Aorta (tissue), 5 donors: ENCODE measurements at places on chromosomes 4 and X. TPM values are rescaled to one million over a fixed set of nuclear protein-coding genes. Genes with fewer than 3 reads are reported as not detected.

DNA sequence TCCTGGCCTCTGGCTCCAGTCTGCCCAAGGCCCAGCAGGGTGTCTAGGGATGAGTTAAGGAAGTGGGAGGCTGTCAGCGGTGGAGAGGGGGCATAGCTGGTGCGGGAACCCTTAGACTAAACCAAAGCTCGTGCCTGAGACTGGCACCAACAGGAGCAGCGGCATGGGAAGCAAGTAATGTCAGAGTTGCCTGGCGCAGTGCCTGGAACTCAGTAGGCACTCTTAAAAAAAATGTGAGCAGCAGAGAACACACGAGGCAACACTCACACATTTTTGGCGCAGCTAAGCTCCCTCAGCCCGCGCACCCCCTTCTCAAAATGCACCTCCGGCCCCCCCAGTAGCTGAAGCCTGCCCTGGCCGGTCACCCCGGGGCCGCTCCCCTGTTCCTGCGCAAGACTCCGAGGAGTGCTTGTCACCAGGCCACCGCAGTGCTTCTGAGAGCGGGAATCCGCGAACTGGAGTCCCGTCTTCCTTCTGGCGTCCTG is 583 bp downstream of the GABRE start:
- peak; percentile 50 for DNase-seq

- DNase-seq: peak; percentile 88
Measured at GRCh38 chr4:337932-338758, 531 bp downstream of the ZNF141 start.

- DNase-seq: no peak
Measured at GRCh38 chrX:72430405-72430968, 124.8 kb upstream of the CITED1 start.

GRCh38 chr4:126750723-126751122 is 882.0 kb upstream of the INTU start:
- DNase-seq: no peak

- DNase-seq: peak; percentile 76
Measured at GRCh38 chr4:3199653-3200422, 49.1 kb upstream of the MSANTD1 start.

DNA sequence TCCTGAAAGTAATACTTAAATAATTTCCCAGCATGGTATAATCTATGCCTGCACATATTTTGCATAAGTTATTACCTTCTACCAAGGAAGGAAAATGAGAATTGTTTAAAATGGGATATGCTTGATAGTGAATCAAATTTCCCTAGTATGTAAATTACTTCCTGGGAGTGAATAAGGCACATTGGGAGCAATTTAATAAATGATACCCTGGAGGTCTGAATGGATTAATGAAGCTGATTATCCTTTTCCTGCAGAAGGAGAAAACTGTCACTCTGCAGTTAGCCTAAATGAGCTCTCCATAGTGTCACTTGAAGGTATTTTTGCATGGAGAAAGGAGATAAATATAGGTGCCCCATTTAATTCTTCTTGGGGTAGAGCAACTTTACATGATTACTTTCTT is 2212.0 kb downstream of the PCDH7 start:
- DNase-seq: no peak

DNA sequence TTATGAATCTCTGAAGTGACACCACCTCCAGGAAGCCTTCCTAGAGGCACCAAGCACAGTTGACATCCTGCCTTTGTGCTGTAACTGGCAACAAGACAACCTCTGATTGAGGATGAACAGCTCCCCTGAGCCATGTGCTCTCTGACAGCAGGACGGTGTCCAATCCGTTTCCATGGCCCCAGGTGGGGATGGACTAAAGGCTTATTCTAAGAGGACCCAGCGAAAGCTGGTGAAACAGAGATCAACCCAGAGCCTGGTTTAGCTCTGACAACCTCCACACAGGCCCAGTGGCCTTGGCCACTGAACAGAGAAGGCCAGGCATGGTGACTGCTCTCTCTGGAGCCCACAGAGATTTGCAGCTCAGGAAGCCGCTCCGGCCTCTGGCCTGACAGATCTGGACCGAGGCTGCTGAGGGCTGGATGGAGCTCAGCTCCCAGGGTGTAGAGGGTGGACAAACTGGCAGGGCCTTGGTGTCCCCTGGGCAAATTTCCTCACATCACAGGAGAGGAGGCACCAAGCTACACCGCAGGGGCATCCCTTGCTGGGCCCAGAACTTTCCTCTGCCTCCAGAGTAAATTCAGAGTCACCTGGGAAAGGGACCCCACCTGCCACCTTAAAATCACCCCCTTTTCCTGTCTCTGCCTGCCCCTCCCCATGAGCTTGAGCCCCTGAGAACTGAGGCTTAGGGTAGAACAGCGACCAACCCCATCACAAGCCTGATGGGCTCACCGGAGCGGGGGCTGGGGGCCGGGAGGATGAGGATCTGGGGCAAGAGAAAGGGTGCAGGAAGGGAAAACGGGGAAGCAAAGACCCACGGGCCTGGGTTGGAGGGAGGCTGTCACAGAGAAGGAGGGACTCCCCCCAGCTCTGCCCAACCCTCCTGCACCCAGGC is 40.2 kb downstream of the HMX1 start:
- peak; percentile 11 for DNase-seq

GRCh38 chrX:24019448-24019847 is 7.5 kb downstream of the KLHL15 start:
- DNase-seq: no peak

DNA sequence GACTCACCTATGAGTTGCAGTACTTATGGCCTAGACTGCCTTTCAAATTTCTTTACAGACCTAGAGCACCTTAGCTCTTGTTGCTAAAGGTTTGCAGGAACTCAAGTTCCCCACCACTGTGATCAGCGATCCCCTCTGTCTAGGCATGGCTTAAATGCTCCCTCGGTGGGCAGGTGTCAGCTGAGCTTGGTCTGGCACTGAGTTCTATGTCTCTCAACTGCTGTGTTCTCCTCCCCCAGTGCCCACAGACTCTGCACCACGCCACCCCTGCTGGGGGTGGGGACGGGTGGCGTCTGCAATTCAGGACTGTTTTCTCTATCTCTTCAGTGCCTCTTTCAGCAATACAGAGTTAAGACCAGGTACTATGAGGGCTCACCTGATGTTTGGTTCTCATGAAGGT is 30.5 kb downstream of the TMEM271 start:
- DNase-seq: no peak

DNA sequence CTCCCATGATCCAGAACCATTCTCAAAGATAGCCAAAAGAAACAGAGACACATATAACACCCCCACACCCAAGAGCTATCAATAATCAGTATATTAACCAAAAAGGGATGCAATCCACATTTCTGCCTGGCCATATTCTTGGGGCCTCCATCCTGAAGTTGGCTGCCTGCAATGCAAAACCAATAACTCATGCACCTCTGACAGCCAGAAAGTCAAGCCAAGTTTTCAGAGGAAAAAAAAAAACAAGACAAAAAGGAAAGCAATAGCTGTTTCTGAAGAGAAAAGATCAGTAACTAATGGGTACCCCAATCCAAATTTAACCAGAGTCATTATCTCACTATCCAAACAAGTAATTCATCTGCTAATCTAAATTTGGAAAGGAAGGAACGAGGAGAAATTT is 7.3 kb upstream of the PRDM5 start:
- DNase-seq: no peak

DNA sequence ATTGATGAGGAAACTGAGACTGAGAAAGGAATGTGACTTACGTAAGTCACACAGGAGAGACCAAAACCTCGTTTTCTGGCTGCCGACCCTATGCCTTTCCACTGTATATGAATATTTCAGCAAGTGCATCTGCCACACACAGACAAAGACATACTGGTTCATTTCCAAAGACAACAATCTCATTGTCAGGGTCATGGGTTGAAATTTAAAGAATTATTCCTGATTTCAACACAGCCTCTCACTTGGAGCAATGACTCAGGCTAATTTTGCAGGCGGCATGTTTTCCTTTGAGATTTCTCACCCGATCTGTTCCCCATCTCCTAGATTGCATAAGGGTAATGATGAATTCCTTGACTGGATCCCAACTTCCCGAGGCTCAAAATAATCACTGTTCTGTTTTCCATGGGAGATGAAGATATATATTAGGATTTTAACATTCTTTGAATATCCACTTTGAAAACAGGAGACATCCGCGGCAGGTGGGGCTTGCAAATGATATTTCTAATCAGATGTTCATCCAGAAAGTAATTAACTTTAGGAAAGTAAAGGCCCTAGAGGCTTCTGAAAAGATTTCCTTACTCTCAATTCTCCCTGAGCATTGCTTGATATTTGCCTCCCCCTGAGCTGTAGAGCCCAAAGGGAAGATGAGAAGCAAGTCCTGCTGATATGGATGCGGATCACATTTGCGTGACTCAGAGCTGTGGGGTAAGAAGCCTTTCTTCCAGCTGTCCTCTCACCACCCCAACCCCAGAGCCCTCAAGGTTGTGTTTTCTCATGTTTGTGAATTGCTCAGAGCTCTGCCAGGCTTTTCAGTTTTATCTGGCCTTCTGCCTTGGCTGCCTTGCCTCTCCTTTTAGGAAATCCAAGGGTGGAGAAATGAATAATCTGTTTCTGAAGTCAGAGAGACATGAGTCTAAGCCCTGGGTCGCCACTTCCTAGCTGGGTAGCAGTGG is 361.1 kb upstream of the BOD1L1 start:
- peak; percentile 79 for DNase-seq

DNA sequence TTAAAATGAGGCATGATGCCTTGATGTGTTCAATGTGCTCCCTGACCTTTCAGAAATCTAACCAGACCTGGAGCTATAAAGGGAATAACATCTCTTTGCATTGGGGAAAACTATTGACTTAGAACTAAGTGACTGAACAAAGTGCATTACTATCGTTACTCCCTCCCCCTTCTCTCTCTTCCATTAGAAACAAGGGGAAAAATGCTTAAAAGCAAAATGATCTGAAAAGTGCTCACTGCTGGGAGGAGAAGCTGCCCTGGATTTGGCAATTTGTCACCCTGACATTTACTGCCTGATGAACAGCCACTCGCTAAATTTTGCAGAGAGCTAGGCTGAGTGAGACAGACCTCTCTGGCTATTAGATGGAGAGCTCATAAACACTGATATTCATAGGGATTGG is 48.6 kb upstream of the PARM1 start:
- DNase-seq: no peak

- no peak for DNase-seq
Measured at GRCh38 chr4:44927399-44928380, 201.3 kb upstream of the GNPDA2 start.

- no peak for DNase-seq
Measured at GRCh38 chrX:69564665-69565064, 51.2 kb upstream of the EDA start.

DNA sequence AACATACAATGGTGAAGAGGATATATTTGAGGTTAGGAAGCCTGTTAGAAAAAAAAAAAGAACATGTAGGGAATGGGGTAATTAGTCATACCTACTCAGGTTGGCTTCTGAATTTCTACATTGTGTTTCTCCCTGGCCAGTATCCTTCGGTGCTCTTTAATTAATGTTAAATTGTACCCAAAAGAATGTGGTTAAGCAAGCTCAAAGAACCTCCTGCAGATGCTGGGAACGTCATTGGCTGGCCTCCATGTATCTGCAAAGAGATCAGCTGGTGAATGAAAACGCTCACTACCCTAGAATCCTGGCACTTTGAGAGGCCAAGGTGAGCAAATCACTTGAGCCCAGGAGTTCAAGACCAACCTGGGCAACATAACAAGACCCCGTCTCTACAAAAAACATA is 942.3 kb upstream of the PRKX start:
- DNase-seq: no peak

RBMXL3 gene
- total RNA-seq: not detected

KLHL5 gene
- 40.0 TPM for total RNA-seq

USP17L30 gene
- not detected for total RNA-seq

AMBN gene
- not detected for total RNA-seq

KDR gene
- total RNA-seq: 42.1 TPM
